Activated T-cell treated with anti-CD3 and anti-CD28 coated beads, Interleukin-2, amount 50 U/mL, for 72 hours (primary cell): ENCODE measurements at places on chromosomes 3 and 15.

- no peak overlapping the region for H3K4me3 ChIP-seq
- no peaks in the 10 kb centered on the region for H3K27me3 ChIP-seq
- no peak for DNase-seq
Observed at GRCh38 chr3:21779909-21780308, 28.9 kb upstream of the ZNF385D start.

- DNase-seq, result no peak
- no peaks in the 10 kb centered on the region for H3K4me1 ChIP-seq
- no peak overlapping the region for H3K4me3 ChIP-seq
- no peak overlapping the region for H3K27ac ChIP-seq
Observed at GRCh38 chr3:156171281-156172267, 51.2 kb downstream of the KCNAB1 start.

- no peaks in the 10 kb centered on the region for H3K4me1 ChIP-seq
- H3K36me3 ChIP-seq, result no peaks in the 10 kb centered on the region
- H3K4me3 ChIP-seq, result no peak overlapping the region
- no peaks in the 10 kb centered on the region for H3K27me3 ChIP-seq
- no peak overlapping the region for H3K27ac ChIP-seq
- no peak for DNase-seq
Observed at GRCh38 chr15:57227899-57228298, 148.4 kb upstream of the CGNL1 start.

DNA sequence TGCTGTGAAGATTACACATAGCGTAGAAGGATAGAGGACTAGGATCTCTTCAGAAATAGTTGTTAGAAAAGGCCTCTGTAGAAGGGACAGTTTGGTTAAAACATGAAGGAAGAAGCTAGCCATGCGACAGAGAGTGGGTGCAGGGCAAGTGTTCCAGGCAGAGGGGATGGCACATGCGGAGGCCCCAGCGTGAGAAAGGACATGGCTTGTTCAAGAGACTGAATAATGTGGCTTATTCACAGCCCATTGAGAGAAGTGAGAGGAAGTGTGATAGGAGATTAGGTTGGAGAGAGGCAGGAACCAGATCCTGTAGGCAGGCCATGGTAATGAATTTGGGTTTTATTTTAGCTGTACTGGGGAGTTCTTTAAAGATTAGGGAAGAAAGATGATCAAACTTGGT lies 56.4 kb downstream of the NEO1 start:
- H3K4me1 ChIP-seq, result no peaks in the 10 kb centered on the region
- no peaks in the 10 kb centered on the region for H3K36me3 ChIP-seq
- no peak for DNase-seq
- H3K27me3 ChIP-seq, result peaks cover 6% of the 10 kb centered on the region
- H3K4me3 ChIP-seq, result no peak overlapping the region

DNA sequence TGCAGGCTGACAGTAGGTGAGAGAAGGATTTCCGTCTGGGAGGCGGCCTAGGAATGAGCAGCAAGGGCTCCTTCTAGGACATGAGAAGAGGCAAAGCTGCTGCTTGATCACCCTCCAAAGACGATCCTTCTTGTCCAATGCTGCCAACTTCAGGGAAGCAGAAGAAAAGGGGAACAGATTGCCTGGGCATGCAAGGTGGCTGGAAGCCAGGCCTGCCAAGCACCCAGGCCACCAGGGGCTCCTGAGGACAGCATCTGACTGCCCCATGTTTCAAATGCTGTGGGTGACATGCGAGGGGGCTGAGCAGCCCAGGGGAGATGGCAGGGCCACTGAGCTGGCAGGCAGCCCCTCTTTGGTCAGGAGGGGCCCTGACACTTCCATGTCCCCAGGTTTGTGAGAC lies 3.3 kb upstream of the GRIP2 start:
- no peaks in the 10 kb centered on the region for H3K36me3 ChIP-seq
- no peak overlapping the region for H3K27ac ChIP-seq
- no peak overlapping the region for H3K4me3 ChIP-seq
- peaks cover 20% of the 10 kb centered on the region for H3K27me3 ChIP-seq
- H3K4me1 ChIP-seq, result no peaks in the 10 kb centered on the region
- DNase-seq, result no peak

GRCh38 chr3:83457551-83457950 lies 1501.2 kb upstream of the CADM2 start:
- H3K4me1 ChIP-seq, result no peaks in the 10 kb centered on the region
- no peak overlapping the region for H3K4me3 ChIP-seq
- no peaks in the 10 kb centered on the region for H3K36me3 ChIP-seq
- no peak overlapping the region for H3K27ac ChIP-seq
